IPS-NIHi11 (cell line): ENCODE measurements at places on chromosomes 1 and 21.
A peak's percentile ranks its signal among the peaks of the same experiment; 100 is the strongest.

DNA sequence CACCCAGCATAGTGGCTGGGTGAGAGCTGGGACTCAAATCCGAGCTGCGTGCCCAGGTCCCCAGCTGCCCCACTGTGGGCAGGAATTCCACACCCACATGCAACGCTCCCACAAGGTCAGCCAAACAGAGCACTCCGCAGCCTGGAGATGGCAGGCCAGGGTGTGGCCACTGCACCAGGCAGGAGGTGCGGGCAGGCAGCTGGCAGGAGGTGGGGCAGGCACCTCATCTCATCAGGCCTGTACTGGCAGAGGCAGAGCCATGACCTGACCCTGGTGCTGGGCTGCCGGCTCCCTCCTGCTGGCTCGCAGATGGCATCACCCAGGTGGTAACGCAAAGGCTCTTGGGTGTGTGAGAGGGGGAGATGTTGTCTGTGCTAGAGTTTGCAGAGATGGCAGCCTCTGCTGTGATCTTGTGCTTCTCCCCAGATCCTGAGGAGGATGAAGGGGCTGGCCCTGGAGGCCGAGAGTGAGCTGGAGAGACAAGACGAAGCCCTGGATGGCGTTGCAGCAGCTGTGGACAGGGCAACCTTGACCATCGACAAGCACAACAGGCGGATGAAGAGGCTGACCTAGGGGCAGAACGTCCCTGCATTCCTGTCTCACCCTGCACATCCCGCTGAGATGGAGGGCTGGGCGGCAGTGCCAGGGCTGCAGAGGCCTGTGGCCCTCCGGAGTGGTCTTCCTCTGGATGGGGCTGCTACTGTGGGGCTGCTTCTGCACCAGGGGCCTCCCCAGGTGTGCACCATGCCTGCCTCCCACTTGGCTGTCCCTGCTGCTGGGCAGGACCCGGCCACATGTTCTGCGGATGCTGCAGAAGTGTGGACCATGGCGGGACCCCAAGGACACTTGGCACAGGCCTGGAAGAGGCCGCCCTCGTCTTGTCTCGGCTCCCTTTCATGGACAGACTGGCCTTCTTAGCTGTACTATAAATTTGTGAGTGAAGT lies 35.1 kb upstream of the PRSS38 start:
- DNase-seq = no peak

GRCh38 chr1:168135921-168136708 lies 615 bp downstream of the GPR161 start:
- DNase-seq = peak; percentile 48

GRCh38 chr1:31414980-31415370 lies 2.0 kb downstream of the SERINC2 start:
- no peak for DNase-seq

- no peak for DNase-seq
Observed at GRCh38 chr1:74799119-74799657, 66.2 kb downstream of the TYW3 start.

DNA sequence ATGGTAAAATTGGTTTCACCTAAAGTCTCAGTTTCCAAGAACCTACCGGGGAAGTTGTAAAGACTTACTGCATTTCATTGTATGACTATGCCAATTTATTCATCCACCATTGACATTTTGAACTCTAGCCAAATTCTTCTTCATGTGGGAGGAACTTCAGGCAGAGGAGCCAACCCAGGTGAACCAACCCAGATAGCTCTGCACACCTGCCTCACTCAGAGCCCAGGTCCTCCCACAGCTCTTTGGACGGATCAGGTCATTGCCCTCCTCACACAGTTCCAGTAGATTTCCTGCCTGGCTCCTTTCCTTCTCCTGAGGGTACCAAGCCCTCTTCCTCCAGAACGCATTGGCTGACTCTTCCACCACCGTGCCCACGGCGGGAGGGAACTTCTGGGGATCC lies 121.7 kb downstream of the DTL start:
- peak; percentile 51 for DNase-seq

DNA sequence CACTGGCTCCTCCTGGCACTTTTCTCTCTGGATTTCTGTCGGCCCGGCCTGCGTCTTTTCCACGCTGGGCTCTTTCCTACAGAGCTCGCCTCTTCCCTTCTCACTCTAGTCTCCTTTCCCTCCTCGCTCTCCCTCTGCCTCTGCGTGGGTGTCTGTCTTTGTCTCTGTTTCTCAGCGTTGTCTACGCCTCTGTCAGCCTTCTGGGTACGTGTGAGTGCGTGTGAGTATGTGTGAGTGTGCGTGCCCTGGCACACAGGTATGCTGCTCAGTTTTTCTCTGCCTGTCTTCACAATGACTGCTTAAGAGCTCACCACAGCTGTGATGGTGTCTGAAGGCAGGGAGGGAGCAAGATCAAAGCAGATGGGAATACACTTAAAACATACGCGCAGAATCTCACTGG lies 77.7 kb downstream of the KIRREL1 start:
- no peak for DNase-seq

GRCh38 chr1:212916481-212917133 lies 33.7 kb upstream of the VASH2 start:
- DNase-seq = peak; percentile 60

- DNase-seq = no peak
Observed at GRCh38 chr1:9201401-9202239, 33.0 kb upstream of the H6PD start.

DNA sequence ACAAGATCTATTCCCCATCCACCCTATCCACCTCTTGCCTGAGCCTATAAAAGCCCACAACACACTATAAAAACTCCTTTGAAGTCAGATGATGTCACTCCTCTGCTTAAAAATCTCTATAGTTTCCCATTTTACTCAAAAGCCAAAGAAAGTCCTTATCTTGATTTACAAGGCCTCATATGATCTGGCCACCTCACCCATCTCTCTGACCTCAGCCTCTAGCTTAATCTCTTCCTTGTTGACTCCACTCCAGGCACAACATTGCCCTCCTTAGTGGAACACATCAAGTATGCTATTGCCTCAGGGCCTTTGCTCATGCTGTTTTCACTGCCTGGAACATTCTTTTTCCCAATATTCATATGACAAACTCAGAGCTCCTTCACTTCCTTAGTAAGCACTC lies 33.3 kb downstream of the ZNF281 start:
- DNase-seq = no peak

DNA sequence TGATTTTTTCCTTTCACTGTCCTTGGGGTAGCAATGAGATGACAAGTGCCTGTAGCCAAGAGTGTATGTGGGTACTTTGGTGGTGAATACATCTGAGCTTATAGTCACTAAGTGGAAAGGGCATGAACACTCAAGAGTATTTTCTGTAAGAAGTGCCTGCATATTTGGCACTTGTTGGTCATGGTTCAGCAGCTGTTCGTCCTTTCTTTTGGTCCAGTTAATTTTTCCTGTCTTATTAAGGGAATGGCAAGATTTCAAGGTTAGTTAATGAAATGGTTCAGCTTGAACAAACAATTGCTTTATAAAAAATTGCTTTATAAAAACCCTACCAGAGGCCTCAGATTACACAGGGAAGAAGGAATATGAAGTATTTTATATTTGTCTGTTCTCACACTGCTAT lies 48.6 kb upstream of the GPR52 start:
- no peak for DNase-seq

- no peak for DNase-seq
Observed at GRCh38 chr1:221085701-221086375, 206.6 kb downstream of the HLX start.

GRCh38 chr1:36765785-36766300 lies 268.5 kb downstream of the GRIK3 start:
- DNase-seq = peak; percentile 24

DNA sequence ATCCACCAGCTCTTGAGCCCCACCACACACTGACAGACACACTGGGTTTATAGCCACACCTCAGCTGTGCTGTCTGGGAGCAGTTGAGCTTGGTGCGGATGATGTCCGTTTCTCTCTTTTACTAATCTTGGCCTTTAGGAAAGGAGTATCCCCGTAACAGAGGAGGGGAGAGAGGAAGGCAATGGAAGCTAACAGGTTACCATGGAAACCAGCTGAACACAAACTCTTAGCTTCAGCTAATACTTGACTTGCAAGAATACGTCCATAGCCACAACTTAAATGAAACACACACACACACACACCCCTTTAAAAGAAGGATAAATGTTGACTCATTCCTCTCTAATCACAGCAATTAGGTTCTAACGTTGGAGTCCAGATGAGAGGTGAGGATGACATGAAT lies 28.0 kb upstream of the LRRN2 start:
- DNase-seq = no peak

DNA sequence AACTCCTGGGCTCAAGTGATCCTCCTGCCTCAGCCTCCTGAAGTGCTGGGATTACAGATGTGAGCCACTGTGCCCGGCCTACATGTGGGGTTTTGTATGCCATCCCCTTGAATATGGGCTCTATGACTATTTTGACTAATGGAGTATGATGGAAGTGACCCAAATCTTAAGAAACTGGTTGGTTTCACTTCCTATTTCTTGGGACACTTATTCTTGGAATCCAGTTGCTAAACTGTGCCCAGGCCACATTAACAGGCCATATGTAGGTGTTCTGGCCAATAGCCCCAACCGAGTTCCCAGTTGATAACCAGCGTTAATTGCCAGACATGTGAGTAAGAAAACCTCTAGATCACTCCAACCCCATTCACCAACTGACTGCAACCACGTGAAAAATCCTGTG lies 36.3 kb upstream of the CLIC4 start:
- DNase-seq = no peak

DNA sequence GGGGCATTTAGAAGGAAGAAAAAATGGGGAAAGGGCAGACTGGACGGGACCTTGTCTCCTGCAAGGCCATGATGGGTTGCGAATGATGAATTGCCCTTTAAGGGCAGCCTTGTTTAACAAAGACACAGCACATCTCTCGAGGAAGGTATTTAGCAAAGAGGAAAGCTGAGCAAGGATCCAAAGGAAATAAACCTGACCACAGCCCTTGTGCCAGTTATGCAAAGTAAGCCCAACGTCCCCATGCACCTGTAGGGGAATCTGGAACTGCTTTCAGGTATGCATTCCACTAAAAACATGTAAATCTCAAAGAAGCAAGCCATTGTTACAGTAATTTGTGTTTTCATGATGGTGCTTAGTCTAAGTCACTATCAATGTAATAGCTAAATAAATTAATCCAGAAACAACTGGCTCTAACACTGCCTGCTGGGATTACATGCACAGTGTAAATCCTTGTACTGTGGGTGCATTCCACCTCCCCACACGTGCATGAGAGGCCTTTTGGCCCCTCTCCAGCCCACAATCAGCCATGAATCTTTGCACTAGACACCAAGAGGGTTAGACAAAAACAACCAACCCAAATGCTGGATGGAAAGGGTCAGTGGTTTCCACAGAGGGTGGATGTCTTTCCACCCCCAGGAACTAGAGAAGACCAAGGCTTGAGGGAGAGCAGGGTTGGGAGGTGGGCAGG lies 228.8 kb upstream of the KAZN start:
- no peak for DNase-seq

GRCh38 chr1:3837685-3838084 lies 19.3 kb downstream of the CEP104 start:
- no peak for DNase-seq

DNA sequence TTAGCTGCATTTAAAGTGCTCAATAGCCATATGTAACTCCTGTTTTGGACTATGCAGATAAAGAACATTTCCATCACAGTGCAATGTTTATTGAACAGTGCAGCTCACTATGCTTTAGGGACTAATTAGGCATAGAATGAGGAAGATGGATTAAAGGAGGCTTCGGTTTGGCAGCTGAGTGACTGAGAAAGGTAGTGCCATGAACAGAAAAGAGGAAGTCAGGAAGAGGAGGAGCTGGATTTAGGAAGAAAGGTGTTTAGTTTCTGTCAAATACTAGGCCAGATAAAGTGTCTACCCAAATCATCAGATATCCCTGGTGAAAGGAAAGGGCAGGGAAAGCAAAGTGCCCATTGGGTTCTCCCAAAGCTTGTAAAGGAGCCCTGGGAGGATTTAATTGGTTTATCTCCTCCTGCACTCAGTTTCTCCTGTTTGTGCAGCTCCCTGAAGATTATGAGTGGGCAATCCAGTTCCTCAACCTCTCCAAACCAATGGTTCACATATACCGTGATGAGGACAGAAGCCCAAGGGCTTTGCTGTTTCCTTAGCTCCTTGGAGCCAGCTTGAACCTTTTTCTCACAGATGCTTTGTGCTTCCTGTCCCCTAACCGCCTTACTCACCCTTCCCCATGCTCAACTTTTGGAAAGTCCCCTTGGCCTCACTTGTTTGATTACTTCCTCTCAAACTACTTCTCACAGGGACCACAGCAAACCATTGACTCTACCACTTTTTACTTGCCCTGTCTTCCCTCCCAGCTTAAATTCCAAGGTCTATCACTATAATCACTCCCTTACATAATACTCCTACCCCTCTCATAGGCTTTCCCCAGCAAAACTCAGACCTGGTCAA lies 3.5 kb upstream of the RAP1A start:
- no peak for DNase-seq

DNA sequence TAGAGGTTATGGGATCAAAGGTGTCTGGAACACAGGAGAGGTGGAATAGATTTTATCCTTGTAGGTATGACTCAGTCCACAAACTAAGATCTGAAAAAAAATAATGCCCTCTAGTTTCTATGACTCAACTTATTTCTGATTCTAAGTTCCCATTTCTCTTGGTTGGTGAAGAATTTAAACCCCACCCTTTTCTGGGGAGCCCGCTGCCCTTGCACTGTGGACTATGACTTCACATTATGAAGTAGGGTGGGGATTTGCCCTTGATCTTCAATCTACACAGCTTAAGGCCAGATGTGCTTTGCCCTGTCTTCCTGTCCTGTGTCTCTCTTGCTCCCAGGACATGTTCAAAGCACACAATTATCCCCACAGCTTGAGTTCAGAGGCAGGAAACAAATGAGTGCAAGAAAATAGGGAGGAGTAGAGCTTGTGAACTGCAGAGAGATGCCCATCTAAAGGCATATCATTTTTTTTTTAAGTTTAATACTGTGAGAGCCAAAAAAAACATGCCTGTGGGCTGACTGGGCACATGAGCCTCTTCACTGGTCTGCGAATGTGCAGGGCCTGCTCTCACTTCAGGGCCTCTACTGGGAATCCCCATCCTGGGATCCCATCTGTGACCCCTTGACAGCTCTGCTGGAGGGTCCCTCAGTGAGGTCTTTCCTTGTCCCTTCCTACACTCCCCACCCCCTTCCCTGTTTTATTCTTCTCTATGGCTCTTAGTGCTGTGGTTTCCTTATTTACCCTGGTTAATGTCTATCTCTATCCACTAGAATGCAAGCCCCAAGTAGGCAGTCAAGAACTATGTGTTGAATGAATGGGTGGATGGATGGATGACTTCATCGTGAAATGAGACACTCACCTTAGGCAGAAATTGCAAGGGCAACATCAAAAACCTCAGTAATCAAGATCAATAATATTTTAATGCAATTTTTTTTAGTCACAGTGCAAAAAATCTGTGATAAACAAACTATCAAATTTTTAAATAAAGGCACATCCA lies 61.5 kb downstream of the CD58 start:
- no peak for DNase-seq

GRCh38 chr1:171226747-171227370 lies 21.4 kb upstream of the FMO1 start:
- peak; percentile 67 for DNase-seq
